ENCODE measurements at places on chromosomes 16 and 17.

- DNase-seq, result no peak
These were observed 13.7 kb downstream of the UNC45B start for GRCh38 chr17:35161281-35161761.

GRCh38 chr17:32771396-32771795 is 105.5 kb downstream of the MYO1D start:
- DNase-seq, result no peak

- no peak for DNase-seq
These were observed 8.2 kb downstream of the CENPX start for GRCh38 chr17:82014432-82014831.

GRCh38 chr16:49350265-49351095 is 23.1 kb upstream of the C16orf78 start:
- DNase-seq, result peak; percentile 21

DNA sequence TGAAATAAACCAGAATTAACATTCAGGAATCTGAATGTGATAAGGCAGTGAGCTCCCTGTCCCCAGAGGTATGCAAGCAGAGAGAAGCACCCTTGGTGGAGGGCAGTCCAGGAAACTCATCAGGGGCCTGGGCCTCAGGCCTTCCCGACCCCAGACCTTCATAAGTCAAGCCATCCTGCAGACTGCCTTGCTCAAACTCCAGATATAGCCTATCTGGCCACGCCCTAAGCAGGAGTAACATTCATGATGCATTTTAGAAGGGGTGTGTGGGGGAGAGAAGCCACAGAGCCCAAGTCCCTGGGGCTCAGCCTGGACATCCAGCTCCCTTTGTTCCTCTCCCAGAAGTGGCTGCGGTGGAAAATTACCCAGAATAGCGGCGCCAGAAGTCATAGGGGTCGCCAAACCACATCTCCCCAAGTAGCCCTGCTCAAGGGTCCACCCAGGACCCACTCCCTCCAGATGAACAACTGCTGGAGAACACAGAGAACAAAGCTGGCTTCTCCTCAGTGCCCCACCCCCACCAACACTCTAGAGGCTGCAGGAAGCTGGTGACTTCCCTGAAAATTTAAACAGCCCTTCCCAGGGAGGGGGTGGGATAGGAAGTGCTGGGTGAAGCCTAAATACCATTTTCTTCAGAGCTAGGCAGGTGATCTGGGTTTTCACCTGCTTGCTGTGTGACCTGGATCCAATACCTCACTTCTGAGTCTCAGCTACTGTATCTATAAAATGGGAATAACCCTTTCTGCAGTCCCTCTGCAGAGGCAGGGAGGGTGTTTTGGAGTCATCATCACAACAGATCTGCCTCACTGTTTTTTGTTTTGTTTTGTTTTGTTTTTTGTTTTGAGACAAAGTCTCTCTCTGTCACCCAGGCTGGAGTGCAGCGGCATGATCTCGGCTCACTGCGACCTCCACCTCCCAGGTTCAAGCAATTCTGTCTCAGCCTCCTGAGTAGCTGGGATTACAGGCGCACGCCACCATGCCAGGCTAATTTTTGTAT is 1.5 kb upstream of the SREBF1 start:
- no peak for DNase-seq

DNA sequence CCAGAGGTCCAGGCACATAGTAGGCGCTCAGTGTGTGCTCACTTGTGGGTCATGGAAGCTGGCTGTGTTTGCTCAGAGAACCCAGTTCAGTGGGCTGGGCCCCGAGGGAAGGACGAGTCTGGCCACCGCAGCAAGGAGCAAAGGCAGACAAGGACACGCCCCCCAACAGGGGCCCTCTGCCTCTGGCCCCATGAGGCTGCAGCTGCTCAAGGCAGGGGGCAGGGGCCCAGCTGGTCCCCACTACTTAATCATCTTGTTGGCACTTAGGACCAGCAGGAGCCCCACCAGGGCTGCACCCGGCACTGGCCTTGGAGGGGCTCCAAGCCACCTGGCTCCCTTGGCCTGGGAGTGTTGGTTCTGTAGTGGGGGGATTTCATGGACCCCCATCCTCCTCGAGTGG is 16.1 kb downstream of the KCNJ12 start:
- no peak for DNase-seq

DNA sequence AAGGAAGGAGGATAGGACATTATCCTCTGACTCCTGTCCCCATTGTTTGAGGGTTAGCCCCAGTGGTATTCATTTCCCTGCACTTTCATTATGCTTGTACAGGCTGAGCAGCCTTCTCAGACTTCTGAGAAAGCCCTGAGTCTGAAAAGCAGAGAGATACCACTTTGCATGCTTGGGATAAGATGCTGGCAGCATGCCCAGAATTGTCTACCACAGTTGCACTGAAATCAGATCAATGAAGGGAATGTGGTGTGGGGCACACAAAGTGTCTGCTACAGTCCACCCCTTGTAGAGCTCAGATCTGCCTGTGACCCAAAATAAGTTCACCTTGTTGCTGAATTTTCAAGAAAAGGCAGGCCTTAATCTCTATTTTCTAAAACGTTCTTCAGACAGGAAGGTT is 160.6 kb downstream of the CCT6B start:
- no peak for DNase-seq

DNA sequence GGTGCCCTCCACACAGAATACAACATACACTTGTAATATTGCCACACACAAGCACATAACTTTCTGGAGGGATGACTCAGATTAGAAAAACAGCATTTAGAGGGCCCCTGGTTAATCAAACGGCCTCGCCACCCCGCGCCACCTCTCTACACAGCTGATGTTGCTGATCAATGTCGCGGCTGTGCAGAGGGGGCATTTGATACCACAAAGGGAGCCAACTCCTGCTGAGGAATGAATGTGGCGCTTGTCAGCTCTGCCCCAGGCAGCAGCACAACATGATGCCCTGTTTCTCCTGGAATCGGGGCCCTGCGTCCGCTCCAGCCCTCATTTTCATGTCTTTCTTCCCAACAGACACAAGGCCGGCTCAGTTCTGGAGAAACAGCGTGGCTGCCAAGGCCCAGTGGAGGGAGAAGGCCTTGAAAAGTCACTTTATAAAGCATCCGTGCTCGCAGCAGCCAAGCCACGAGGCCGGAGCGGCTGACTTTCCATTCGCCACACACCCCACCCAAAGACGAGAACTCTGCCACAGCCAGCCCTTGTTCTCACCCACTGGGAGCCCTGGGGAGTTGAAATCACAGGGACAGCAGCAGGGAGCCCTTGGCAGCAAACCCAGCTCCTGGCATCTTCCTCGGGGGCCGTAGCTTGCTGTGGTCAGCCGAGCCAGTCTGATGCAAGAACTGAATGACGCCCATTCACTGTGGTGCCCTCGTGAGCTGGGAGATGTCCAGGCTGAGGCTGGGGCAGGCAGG is 65.6 kb downstream of the XYLT1 start:
- no peak for DNase-seq

- no peak for DNase-seq
These were observed 22.7 kb downstream of the TRPV3 start for GRCh38 chr17:3534881-3535252.

DNA sequence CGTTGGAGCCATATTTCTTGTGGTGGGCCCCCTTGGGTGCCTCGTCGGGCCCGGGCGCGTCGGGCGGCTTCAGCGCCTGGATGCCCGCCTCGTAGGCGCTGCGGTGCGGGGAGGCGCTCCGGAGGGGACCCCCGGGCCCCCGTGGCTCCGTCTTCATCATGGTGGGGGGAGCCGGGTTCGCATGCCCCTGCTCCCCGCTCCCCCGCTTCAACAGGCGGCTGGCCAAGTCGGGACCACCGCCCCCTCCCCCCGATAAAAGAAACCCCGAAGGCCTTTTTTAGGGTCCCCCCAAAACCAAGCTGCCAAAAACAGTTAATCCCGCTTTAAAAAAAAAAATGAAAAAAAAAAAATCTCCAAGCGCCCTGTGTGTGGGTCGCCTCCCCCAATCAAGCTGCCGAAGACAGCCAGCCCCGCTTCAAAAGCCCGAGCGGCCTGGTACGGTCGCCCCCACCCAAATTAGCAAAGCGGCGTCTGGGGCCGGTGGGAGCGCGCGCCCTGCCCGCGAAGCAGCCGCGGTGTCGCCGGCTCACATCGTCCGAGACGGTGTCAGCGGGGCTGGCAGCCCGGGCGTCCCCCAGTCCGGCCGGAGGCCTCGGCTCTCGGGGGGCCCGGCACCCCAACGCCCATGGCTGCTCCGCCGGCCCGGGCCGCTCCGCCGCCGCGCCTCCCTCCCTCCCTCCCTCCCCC is at the start of gene PPP1R9B:
Gene PPP1R9B (minus strand): TSS at position 324 of the 687 bp plus-strand sequence. CDS start 164 bp downstream, at position 160.
- DNase-seq, result no peak

GRCh38 chr16:66127459-66128370 is 238.8 kb upstream of the CDH5 start:
- no peak for DNase-seq

GRCh38 chr17:2061441-2061958 is 6.6 kb downstream of the HIC1 start:
- DNase-seq, result no peak

- no peak for DNase-seq
These were observed 19.9 kb downstream of the TLE7 start for GRCh38 chr16:71421911-71422310.

GRCh38 chr17:64289741-64290141 is 26.7 kb upstream of the TEX2 start:
- DNase-seq, result no peak

GRCh38 chr17:19238167-19238505 is 970 bp downstream of the EPN2 start:
- no peak for DNase-seq

DNA sequence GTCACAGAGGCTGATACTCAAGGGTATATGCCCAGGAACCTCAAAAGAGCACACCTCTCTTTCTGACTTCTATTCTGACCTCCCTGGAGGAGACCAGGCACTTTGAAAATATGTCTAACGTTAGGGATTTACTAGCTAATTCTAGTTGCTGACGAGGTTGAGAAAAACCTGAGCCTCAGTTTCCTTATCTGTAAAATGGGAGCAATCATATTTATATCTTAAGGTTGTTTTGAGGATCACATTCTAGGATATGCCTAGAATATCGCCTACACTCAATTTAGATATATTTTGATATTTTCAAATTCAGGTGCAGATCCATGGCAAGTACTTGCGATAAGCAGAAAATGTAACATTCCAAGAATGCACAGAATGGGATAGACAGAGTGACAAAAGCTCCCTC is 425.8 kb downstream of the GRIN2A start:
- DNase-seq, result no peak

- no peak for DNase-seq
These were observed 31.2 kb upstream of the TENT4B start for GRCh38 chr16:50121721-50122445.

GRCh38 chr17:82346342-82347300 is 12.4 kb upstream of the TEX19 start:
- DNase-seq, result no peak

- no peak for DNase-seq
These were observed 32.4 kb downstream of the IL21R start for GRCh38 chr16:27434141-27435051.

DNA sequence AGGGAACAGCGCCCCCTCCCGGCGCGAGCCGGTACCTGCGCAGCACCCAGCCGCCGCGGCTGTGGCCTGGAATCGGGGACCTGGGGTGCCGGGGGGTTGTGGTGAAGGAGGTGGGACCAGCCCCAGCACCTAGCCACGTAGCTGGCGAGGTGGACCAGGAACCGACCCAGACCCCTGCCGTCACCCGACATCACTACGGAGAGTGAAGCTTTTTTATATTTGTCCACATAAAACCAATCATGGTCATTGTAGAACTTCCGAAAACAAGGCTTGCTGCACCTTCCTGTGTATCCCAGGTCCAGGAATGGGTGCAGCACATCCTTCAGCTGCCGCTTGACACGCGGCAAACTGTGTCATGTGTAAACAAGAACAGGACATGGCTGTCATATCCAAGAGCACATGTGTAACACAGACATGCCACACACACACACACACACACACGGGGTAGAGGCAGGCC is 1.3 kb downstream of the HBQ1 start:
- DNase-seq, result no peak

DNA sequence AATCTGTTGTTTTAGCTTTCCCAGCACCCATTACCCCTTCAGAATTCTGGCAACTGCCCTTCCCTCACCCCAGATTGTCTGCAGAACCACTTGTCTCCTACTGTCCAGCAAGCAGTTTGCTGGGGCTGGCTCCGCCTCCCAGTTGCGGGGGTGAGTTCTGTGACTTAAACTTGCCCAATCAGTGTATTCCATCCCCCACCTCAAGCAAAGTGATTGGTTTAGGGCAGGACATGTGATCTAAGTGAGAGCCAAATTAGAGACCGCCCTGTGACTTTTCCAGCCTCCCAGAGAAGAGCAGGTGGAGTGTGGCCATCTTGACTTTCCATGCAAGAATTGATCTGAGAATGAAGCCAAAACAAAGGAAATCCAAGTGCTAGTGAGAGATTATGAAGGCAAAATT is 22.7 kb upstream of the SRCIN1 start:
- no peak for DNase-seq

DNA sequence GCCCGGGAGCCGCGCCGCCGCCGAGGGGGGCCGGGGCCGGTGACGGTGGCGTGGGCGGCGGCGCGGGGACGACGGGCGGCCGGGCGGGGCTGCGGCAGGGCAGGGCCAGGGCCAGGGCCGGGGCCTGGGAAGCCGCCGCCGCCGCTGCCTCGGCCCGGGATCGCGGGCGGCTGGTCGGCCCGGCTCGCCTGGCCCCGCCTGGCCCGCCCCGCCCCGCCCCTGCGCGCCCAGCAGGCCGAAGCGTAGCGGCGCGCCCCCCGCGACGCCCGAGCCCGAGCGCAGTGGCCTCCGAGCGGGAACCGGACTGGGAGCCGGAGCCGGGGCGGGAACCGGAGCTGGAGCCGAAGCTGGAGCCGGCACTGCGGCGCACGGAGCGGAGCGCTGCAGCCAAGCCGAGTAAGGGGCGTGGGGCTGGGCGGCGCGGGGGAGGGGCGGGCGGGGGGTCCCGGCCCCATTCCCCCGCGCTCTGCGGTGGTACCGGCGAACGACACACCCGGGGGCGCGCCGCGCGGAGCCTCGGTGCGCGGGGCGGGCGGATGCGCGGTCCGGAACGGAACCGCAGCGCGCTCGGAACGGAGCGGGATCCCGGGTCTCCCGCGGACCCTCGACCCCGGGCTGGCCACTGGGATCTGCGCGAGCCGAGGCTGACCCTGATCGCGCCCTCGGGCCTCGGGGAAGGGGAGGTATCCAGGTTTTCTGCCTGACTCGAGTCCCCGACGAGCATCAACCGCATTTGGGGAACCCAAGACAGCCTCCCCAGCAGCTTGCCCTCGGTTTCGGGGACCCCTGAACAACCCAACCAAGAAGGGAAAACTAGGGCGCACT is at the start of gene BEAN1:
Gene BEAN1 (plus strand): TSS at position 260 of the 825 bp plus-strand sequence. CDS start 10,382 bp downstream, outside the sequence.
- DNase-seq, result no peak

- no peak for DNase-seq
These were observed 2.0 kb upstream of the NXPH3 start for GRCh38 chr17:49573510-49574322.

GRCh38 chr16:10926094-10926493 is 16.2 kb downstream of the DEXI start:
- no peak for DNase-seq

- DNase-seq, result no peak
These were observed 12.9 kb upstream of the CMIP start for GRCh38 chr16:81431554-81432353.

GRCh38 chr17:77881545-77881944 is 77.0 kb upstream of the TNRC6C start:
- DNase-seq, result peak; percentile 31

GRCh38 chr17:73248532-73248931 is 13.1 kb downstream of the CPSF4L start:
- DNase-seq, result no peak

GRCh38 chr17:78294776-78295175 is 63.3 kb downstream of the TMEM235 start:
- no peak for DNase-seq

GRCh38 chr17:28404812-28405570 is 1.0 kb downstream of the SLC46A1 start:
- DNase-seq, result no peak
